ENCODE measurements at places on chromosomes 13 and 19.

DNA sequence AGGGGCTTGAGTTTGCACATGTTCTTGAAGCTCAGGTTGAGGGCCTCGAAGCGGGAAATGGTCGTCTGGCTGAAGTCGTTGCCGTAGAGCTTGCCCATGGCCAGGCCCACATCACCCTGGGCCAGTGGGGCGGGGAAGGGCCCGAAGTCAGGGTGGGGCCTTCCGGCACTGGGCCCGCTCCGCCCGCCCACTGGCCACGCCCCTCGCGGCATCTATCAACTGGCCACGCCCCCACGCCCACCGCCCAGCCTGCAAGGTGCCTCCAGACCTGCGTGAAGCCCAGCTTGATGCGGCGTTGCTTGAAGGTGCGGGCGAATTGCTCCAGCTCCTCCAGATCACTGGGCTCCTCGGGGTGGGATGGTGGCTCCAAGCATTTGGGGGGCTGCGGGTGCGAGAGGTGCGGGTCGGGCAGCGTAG lies 19.9 kb downstream of the ZNF574 start:
- no peak for DNase-seq

DNA sequence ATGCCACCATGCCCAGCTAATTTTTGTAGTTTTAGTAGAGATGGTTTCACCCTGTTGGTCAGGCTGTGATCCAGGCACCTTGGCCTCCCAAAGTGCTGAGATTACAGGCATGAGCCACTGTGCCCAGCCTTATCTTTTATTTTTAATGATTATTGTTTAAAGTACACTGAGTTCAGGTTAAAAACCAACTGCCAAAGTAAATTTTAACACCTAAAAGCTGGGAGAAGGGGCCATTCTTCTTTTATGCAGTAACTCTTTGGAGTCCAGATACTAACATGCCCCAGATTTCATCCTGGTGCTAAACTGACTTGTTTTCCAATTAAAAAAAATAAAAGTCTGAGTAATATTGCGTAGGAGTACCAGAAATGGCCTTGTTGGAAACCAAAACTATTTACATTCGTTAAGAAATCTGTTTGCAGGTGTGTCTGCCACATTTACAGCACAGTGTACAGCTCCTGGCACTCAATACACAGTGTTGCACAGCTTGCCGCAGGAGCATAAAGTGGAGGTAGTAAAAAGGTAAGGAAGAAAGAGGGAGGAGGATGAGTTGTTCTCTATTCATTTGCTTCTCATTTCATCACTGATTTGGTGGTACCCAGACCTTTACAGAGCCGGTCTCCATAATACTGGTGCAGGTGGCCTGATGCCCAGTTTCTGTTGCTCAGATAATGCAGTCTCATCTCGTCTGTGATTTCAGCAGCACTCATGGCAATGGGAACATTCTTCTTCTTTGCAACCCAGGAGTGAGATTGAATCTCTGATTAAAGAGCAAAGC lies 108.9 kb downstream of the PCCA start:
- DNase-seq: no peak

- DNase-seq: no peak
Measured at GRCh38 chr19:46815833-46816627, 27.6 kb upstream of the SLC1A5 start.

- DNase-seq: no peak
Measured at GRCh38 chr19:50501568-50502475, 9.2 kb downstream of the JOSD2 start.

DNA sequence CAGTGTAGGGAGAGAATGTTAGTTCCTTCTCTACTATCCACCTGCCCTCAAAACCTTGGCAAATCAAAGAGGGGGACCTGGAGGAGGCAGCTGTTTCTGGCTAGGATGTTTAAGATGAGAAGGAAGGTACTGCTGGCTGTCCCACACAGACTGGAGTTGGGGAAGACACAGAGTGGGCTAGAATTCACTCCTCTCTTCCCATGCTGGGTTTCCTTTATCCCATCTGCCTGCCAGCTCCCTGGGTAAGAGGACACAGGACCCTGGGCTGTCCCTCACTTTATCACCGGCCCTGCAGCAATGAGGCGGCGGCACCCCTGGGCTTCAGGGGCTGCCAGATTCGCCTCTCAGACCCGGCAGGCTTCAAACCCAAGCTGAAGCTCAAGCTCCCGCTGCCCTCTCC lies 69.5 kb downstream of the KLF2 start:
- DNase-seq: no peak

GRCh38 chr19:3450796-3451411 lies 29.4 kb downstream of the SMIM24 start:
- peak; percentile 91 for DNase-seq

DNA sequence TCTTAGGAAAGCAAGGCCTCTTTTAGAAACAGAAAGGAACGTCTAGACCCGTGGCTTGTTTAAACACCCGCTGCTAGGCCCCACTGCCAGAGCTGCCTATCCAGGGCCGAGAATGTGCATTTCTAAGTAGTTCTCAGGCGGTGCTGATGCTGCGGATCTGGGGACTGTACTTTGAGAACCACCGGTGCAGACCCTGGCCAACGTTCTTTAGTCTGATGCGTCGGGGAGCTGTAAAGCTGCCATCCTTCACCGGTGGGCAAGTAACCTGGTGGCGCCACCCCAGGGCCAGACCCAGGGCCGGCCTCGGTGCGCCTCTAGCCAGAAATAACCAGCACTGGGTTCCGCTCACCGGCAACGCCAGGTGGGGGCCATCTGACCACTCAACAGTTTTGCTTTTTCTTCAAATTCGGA lies 47.1 kb downstream of the TGDS start:
- no peak for DNase-seq

- peak; percentile 82 for DNase-seq
Measured at GRCh38 chr13:97256343-97256783, 34.2 kb downstream of the MBNL2 start.

DNA sequence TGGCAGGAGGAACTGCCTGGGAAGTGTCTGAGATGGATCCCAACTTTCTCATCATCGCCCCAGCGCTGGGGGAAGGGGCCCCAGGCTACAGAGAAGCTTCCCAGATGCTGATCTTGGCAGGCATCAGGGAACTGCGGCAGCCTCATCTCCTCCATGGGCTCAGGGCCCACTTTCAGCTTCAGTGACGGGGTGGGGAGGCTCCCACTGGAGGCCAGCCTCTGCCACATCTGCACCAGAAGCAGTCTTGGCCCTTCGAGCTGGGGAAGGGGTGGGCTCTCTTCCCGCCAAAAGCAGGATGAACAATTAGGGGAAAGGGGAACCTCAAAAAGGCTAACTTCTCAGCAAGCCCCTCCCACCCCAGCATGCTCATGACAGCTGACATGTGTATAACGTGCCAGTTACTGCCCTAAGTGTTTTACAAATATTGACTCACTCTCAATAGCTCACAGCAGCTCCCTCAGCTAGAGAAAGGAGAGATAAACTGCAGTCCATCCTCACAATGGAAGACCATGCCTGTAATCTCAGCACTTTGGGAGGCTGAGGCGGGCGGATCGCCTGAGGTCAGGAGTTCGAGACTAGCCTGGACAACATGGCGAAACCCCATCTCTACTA lies 7.1 kb upstream of the S1PR2 start:
- DNase-seq: peak; percentile 69

DNA sequence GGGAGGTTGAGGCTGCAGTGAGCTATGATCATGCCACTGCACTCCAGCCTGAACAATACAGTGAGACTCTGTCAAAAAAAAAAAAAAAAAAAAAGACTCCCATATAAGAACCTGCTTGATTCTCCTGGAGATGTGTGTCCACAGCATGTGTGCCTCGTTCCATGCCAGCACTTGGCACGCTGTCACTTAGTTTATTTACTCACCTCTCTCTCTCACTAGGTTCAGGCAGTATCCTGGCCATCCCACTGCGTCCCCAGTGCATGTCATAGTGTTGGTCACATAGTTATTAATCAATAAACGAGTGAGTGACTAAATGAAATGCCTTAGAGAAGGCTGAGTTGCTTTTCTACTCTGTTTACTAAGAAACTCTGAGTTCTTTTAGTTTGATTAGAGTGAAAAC lies 79.1 kb upstream of the GPR12 start:
- DNase-seq: no peak

GRCh38 chr13:97749174-97749573 lies 204.3 kb upstream of the IPO5 start:
- DNase-seq: no peak

GRCh38 chr13:30572859-30573275 lies 44.9 kb upstream of the USPL1 start:
- peak; percentile 51 for DNase-seq

GRCh38 chr13:59665732-59666131 lies 498.0 kb downstream of the DIAPH3 start:
- no peak for DNase-seq

GRCh38 chr13:92967923-92968322 lies 258.7 kb upstream of the GPC6 start:
- no peak for DNase-seq

DNA sequence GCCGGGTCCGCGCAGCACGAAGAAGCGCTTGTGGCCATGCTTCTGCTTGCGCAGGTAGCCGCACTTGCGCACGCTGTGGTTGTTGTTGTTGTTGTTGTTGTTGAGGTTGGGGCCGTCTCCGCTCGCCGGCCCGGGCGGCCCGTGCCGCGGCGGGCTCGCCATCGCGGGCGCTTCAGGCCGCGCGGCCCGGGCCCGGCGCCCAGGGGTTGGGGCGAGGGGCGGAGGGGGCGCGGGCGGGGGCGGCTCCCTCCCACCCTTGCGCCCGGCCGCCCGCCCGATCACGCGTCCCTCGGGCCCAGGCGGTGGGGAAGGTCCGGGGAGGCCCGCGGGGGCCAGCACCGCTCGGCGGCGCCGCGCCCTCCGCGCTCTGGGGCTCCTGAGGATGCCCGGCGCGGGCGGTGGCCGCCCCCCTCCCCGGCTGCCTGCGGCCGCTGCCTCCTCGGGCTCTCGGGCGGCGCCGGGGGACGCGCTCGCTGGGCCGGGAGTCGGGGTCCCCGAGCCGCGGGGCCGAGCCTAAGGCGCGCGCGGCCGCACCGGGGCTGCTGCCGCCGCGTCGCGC lies 412 bp downstream of the IRS2 start:
- no peak for DNase-seq

- DNase-seq: peak; percentile 33
Measured at GRCh38 chr13:75968103-75968838, 332.1 kb downstream of the LMO7 start.

- DNase-seq: no peak
Measured at GRCh38 chr19:55621205-55621672, 3.1 kb downstream of the ZNF784 start.

- no peak for DNase-seq
Measured at GRCh38 chr13:71611292-71611691, 255.7 kb downstream of the DACH1 start.

GRCh38 chr19:18668252-18668631 lies 15.2 kb upstream of the CRTC1 start:
- no peak for DNase-seq
